ENCODE measurements at places on chromosomes 2 and 18.
A peak's percentile ranks its signal among the peaks of the same experiment; 100 is the strongest.

DNA sequence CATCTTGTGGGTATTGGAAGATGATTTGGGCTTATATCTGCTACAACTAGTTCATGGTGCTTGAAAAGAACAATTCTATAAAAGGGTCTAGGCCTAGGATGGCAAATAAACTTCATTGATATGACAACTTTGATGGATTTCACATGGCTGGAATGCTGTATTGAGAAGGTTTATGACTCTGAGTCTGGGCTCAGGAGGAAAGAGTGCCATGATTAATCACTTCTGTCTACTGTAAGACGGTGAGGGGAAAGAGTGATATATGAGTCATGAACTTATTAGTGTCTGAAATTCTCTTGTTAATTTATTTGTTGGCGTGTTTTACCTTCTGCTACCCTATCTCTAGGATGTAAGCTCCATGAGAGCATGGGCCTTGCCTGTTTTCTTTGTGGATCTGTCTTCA lies 17.0 kb upstream of the ADCYAP1 start:
- DNase-seq: no peak

DNA sequence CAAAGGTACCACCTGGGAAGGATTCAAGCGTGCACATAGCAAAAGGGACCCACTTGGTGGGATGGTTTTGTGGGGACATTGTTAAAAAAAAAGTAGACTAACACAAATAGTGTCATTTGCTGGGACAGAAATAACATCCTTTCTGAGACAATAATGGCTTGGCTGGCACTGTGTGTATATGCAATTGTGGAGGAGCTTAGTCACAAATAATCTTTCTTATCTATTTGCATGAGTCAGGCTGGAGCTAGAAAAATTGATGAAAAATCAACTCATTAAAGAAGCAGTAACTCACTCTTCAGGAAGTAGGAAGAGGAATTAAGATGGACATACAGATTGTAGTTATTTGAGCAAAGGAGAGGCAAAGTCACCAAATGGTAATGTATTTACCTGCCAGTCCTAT lies 29.5 kb upstream of the ITGB6 start:
- no peak for DNase-seq

- no peak for DNase-seq
These were observed 692.9 kb downstream of the SLC4A3 start for GRCh38 chr2:220320326-220320725.

DNA sequence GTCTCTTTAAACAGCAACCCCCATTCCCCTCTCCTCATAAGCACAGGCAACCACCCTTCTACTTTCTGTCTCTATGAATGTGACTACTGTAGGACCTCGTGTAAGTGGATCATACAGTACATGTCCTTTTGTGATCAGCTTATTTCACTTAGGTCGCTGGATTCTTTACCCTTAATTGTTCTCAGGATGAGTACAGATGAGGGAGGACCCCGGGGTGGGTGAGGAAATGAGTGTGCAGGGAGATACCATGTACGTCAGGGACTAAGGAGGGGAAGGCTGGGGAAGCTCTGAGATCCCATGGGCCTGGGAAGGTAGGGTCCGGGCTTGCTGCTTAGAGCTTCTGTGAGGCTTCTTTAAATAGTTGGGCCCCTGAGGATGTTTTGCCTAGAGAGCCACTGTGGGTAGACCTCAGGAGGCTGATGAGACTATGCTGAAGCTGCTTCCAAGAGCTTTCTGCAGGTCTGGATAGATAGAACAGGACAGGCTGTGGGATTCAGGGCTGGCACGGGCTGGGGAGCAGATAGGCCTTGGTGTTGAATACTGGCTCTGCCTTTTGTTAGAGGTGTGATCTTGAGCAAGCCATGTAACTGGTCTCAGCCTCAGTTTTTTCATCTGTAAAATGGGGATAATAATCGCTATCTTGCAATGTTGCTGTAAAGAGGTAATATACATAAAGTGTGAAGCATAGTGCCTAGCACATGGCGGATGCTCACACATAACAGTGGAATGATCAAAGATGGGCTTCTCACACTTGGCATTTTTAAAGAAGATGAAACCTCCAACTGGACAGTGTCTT lies 155.3 kb downstream of the PRKCE start:
- no peak for DNase-seq

DNA sequence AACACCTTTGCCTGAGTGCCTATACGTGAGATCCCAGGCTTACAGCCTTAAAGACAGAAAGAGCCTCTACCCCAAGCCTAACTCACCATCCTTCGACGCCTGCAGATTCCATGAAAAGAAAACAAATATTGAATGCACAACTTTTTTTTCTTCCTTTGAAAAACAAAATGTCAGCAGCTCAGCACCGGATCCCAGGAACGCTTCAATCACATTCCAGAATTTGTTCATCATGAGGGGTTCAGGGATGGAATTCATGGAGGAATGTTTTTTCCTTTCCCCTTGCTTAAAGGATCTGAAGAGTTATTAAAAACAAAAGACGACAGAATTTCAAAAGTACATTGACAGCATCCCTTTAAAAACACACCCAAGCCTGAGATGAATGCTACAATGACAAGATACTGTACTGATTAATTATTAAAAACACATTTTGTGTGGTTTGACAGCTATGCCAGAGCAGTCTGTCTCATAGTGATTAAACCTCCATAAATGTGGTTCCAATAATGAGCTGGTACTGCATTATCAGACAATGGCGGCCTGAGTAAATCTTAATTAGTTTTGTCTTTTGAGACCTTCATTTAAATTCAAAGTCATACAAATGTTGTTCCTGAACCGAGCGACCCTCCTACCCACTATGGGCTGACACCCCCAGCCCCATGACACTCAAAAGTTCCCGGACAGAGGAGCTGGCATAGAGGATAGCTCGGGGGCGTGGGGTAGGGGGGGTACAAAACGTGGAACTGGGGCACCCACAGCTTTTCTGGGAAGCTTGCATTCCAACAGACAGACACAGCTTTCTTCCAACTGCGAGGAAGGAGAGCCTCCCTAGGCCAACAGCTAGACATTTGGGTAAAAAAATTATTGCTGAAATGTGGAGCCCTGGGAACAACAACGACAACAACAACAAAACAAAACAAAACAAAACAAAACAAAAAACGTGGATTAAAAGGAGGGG lies 227.5 kb downstream of the TTC32 start:
- DNase-seq: no peak

DNA sequence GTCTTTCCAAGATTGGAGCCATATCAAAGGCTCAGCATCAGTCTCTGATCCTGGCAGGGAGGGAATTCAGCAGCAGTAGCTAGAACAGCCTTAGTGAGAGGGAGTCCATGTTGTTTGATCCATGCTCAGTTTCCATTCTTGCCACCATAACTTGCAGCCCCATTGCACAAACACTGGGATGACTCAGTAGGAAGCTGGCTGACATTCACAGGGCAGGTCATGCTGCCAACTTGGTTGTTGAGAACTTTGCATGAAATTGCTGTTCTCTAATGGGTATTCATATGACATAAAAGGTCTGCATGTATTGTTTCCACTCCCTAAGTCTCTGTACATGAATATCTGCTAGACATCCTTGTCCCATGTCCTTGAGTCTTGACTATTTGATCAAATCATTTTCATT lies 29.9 kb upstream of the STAT4 start:
- DNase-seq: peak; percentile 77

DNA sequence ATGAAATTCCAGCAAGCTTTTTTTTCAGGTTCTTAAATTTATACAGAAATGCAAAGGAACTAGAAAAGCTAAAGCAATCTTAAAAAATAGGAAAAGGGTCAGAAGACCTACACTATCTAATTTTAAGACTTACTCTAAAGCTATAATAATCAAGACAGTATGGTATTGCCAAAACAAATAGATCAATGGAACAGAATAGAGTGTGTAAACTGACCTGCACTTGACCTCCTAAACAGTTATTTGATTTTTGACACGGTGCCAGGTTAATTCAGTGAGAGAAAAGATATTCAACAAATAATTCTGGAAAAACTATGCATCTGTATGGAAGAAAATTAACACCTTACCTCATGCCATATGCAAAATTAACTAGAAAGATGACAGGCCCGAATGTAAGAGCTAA lies 73.6 kb downstream of the OLA1 start:
- DNase-seq: no peak

GRCh38 chr18:30971338-30971956 lies 71.1 kb downstream of the DSC3 start:
- DNase-seq: peak; percentile 38

DNA sequence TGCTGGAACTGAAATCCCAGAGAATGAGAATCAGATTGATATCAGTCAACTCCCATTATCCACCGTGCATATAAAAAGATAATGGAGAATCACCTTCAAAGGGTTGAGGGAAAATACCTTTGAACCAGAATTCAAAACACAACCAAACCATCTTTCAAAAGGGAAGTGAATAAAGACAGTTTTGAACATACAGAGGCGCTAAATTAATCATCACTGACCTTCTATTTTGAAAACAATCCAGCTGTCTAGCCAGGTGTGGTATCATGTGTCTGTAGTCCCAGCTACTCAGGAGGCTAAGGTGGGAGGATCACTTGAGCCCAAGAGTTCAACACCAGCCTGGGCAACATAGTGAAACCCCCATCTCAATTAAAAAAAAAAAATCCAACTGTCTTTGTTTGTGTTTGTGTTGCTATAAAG lies 63.6 kb downstream of the TRABD2A start:
- no peak for DNase-seq

DNA sequence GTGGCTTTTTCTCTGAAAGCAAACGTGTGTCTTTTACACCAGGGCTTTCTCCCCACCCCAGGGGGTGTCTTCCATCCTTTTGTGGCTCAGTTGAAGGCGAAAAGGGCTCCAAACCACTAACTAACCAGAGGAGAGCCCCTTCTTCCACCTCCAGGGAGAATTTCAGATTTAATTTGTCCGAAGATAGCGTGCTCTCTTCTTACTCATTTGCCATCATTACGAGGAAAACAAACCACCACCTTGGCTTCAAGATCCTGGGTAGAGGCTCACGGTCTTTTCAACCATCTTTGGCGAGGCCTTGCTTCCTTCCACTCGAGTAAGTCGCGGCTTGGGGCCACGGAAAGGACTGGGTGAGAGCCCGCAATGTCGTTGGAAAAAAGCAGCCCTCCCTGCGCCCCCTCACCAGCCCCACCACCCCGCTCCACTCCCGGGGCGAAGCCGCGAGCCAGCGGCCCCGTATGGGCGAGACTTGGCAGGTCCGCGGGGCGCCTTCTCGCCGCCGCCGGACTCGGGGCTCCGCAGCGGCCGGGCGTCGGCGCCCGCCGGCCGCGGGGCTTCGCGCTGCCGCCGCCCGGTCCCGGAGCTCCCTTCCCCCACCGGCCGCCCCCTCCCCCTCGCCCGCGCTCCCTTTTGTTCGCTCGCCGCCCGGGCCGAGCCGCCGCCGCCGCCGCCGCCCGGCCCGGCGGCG lies 1.7 kb upstream of the ZNF532 start:
- DNase-seq: peak; percentile 7

GRCh38 chr18:10495936-10496335 lies 29.9 kb upstream of the NAPG start:
- peak; percentile 39 for DNase-seq

DNA sequence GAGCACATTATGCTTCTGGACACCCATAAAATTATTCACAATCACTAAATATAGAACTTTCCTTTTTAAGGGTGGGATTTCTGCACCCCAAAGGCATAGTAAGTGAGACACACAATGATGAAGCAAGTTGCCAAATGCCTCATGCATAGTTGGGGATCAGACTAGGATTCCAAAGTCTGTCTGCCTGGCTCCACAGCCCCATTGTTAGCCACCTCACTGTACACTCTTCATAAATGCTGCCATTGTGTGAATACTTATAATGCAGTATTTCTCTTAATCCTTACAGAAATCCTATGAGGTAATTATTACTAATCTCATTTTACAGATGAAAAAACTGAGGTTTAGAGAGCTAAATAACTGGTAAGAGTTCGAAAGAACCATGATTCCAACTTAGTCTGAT lies 738.6 kb downstream of the ERBB4 start:
- no peak for DNase-seq

DNA sequence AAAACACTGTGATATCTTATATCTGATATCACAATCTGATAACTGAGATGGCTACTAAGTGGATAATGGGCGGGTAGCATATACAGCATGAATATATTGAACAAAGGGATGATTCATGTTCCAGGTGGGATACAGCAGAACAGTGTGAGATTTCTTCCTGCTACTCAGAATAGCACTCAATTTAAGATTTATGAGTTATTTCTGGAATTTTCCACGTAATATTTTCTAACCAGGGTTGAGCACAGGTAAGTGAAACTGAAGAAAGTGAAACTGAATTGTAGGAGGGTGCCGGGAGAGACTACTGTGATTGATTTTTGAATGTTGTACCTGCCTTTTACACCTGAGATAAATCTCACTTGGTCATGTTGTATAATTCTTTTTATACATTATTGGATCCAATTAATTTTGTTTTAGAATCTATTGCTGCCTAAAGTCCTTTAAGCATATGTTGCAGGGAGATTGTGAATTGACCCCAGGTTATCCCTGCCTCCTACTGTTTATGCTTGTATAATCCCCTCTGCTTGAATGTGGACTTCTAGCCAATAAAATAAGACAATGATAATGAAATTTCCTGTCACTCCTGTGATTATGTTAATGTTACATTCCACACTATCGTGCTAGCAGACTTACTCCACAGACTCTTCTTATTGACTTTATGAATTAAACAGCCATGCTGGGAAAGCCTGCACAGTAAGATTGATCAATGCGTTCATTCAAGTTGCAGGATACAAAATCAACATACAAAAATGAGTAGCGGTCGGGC lies 67.6 kb upstream of the RBBP8 start:
- no peak for DNase-seq

- DNase-seq: no peak
These were observed 52.6 kb downstream of the CXCR4 start for GRCh38 chr2:136065384-136065783.

DNA sequence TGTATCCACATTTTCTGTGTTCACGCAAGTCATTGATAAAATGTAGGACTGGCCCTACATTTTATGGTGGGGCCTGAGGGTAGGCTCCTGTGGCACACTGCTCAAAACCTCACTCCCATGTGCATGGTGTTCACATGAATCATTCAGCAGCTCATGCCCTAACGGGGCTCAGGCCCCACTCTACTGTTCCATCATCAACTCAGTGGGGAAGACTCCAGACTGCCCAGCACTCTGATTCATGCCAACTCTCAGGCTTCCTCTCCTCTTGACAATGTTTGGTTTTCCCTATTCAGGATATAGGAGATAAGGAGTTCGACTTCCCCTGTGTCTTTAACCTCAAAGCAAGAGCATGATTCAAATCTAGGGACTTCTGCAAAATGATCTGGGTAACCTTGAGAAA lies 92.0 kb upstream of the BOD1L2 start:
- no peak for DNase-seq

DNA sequence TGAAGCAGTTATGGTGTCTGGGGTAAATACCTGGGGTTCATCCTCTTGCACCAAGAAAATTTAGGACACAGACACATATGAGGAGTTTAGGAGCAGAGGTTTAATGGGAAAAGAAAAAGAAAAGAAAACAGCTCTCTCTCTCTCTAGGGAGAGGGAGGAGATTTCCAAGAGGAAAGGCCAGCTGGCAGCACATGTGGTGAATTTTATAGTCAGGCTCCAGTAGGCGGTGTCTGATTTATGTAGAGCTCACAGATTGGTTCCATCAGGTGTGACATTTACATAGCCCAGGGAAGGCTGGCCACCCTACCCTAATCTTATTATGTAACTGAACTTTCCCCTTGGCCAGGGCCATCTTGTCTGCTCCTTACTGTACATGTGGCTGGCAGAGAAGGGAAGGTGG lies 297.5 kb upstream of the RGPD4 start:
- DNase-seq: no peak

Data from inflammatory macrophage treated with lipopolysaccharide for 4 hours (primary cell).